ENCODE measurements at places on chromosomes 7 and 10.

DNA sequence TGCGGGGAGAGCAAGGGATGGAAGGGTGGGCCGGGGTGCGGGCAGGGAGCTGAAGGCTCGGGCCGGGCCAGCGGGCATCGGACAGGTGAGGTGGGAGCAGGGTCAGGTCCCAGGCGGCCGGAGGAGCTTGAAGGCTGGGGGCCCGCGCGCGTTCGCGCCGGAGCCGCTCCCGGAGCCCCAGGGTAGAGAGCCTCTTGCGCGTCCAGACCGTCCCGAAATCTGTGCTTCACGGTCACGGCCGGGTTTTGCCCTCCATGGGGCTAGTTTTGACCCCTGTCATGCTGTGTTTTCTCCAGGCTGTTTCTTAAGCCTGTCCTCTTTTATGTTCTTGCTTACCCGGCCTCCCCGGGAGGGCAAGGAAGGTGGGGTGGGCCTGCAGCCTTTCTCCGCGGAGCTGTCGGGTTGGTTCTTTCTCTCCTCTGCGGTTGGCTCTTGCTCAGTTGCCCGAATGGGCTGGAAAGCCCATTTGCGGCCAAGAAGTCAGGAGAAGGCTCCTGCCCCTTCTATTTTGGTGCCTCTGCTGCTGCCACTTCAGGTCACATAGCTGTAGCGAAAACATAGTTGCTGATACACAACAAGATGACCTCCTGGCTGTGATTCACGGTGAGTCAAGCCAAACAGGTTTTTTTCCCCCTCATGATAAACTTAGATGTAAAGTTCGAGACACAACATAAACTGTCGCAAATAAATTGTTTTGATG is 650 bp downstream of the UBE2D1 start:
- peak; percentile 5 for DNase-seq

DNA sequence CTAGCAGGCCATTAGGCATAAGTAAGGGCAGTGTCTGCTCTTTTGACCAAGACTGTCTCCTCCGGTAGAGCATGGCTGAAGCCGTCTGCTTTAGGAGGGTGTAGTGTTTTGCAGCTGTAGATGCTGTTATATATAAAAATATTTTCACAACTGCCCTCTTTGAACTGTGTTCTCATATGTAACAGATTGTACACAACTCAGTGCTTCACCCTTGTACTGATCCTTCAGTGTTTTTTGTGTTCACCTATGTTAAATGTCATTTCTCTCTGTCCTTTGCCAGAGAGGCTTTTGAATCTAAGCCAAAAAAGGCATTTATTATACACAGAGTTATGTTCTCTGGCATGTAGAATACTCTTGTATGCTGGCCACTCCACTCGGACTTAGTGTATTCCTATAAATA is 135.5 kb downstream of the BICC1 start:
- no peak for DNase-seq

- DNase-seq, result no peak
Observed at GRCh38 chr7:24786941-24787340, 29.7 kb upstream of the GSDME start.

- DNase-seq, result peak; percentile 28
Observed at GRCh38 chr10:73763343-73763742, 18.5 kb upstream of the CHCHD1 start.

DNA sequence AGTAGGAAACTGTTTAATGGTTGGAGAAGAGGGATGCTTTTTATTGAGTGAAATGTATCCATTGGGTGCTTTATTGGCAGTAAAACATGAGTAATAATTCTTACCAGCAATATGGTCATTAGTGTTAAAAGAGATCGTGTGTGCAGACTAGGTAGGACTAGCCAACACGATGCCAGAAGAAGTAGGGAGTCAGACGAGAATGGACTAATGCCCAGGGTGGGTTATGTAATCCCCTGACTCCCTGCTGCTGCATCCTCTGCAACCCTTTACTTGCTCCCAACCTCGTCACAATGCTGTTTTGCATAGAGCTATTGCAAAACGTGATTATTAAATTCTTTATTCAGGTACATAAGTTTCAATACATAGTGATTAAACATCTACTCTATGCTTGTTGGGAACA is 1213.7 kb downstream of the GATA3 start:
- DNase-seq, result no peak

DNA sequence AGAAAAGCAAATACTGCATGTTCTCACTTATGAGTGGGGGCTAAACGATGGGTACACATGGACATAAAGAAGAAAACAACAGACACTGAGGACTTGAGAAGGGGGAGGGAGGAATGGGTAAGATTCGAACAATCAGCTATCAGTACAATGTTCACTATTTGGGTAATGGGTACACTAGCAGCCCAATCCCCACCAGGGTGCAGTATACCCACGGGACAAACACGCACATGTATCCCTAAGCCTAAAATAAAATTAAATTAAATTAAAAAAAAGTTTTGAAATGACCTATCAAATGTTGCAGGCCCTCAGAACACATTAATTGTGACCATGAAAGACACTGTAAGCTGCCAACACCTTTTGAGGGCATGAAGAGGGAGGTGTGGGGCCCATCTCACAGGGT is 316.0 kb downstream of the WDR37 start:
- no peak for DNase-seq

DNA sequence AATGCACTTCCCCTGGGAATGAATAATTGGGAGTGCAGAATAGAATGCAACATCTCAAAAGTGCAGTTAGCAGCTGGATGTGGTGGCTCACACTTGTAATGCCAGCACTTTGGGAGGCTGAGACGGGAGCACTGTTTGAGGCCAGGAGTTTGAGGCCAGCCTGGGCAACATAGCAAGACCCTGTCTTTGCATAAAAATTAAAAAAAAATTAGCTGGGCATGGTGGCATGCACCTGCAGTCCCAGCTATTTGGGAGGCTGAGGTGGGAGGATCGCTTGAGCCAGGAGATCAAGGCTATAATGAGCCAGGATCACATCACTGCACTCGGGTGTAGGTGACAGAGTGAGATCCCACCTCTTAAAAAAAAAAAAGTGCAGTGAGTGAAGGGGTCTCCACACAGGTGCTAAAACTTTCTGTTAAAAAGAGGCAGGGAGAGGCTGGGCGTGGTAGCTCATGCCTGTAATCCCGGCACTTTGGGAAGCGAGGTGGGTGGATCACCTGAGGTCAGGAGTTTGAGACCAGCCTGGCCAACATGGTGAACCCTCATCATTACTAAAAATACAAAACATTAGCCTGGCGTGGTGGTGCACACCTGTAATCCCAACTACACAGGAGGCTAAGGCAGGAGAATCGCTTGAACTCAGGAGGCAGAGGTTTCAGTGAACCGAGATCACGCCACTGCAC is 13.5 kb upstream of the ZMIZ1 start:
- no peak for DNase-seq

- DNase-seq, result peak; percentile 21
Observed at GRCh38 chr10:88553116-88553752, 29.9 kb downstream of the RNLS start.

DNA sequence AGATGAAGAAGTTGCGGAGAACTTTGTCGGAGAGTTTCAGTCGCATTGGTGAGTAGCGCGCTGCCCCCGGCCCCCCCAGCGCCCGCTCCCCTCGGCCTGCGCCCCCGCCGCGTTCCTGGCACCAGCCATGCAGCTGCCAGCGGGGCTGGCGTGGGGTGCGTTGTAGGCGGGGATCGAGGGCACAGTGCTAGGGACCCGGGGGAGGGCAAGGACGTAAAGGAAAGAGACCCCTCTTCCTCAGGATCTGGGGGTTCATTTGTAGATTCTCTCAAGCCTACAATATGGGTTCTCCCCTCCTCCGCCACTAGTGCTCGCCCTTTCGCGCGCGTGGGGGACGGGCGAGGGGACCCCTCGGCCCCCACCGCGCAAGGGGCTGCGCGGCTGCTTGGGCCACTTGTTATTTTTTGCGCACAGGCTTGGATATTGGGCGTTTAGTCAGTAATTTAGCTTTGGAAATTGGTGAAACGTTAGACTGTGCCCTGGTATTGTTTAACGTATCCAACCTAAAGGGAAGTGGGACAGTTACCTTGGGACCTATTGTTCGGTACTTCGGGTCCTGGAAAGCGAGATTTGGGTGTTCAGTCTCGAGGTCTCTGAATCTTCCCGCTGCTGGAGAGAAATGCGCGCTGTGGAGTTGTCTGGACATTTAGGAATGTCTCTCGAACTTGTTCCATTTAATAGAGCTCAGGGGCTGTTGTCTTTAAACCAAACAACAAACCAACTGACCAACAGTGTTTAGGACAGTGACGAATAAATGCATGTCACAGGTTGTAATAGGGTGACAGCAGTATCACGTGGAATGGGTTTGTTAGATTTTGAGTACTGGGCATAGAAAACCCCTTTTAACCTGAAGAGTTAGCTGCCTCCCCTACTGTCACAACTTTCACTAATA is 796 bp downstream of the CDK14 start:
- no peak for DNase-seq

GRCh38 chr7:44561962-44562621 is 11.6 kb downstream of the DDX56 start:
- DNase-seq, result no peak

DNA sequence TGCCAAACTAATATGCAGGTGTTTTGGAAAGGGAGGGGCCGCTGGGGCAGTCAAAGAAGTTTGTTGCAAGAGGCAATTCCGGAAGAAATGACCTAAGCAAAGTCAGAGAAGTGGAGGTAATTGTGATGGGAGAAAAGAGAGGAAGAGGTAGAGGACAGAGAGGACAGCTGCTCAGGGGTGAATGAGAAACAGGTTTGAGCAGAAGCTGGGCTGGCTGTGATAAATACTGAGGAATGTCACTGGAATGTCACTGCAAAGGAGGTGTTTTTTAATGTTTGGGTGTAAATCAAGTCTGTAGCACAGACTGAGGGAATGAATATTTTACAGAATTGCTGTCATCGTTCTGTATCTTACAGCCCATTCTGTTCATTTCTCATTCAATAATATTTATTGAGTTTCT is 207.2 kb downstream of the DPP6 start:
- no peak for DNase-seq

DNA sequence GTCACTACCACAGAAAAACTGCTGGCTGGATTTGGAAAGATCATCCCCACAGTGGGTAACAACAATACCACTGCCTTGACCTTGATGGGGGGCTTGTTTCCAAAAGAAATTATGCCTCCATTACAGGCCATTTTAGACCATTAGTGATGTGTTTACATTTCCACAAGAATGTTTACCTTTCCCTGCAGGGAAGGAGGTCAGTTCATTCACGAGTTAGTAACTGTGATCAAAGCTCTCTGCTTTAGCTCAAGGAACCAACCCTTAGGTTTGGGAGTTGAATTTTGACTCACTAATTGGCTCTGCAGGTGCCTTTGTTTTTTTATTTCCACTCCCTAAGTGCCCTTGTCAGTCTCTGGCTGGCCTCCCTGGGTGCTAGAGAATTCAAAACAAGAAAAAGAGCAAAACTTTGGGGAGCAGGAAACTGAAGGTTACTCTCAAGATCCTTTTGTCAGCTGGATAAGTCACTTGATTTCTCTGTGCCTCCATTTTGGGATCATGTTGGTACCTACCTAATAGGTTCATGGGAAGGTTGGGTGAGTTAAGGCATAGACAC is 41.1 kb upstream of the NUPR2 start:
- no peak for DNase-seq

- DNase-seq, result no peak
Observed at GRCh38 chr10:98720551-98720950, 273.8 kb upstream of the HPS1 start.

DNA sequence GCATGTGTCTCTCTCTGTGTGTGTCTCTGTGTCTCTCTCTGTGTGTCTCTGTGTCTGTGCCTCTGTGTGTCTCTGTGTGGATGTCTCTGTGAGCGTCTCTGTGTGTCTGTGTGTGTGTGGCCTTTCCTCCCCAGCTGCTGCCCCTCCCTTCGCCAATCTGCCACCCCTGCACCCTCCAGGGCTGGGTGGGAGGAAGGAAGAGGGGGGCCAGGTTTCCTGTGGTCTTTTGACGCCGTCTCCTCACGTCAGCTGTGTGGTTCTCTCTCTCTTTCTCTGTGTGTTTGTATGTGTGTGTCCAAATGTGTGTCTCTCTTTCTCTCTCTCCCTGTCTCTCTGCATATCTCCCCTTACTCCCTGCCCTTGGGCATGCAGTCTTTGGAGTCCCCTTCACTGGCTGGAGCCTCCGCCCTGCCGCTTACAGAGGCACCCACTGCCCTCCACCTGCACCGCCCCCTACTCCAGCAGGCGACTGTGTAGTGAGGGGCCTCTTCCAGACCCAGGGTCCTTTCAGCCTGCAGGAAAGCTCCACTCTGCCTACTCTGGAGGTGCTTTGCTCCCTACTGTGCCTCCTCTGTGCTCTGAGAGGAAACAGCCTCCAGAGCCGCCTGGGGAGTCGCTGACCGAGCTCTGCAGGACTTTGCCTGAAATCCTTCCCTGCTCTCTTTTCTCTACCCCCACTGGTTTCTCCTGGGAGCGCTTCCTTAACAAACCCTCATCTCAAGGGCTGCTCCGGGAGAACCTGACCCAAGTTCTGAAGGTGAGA is 44.2 kb upstream of the C10orf71 start:
- peak; percentile 50 for DNase-seq

DNA sequence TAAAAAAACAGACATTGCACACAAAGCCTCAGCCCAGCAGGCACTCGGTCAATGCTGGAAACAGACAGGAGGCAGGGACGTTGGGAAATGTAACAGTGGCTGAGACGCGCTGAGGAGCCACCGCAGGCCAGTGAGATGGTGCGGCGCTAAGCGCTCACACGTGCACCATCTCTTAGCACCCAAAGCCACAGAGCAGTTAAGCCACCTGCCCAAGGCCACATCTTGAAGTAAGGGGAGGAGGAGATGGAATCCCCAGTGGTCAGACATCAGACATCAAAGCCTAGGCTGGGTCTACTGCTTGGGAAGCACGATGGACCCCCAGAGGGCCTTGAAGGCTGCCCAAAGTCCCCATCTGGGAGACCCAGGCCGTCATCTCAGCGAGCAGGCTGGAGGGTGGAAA is 15.6 kb downstream of the LAT2 start:
- no peak for DNase-seq

GRCh38 chr10:42242135-42242805 is 396.1 kb downstream of the ZNF33B start:
- DNase-seq, result no peak

DNA sequence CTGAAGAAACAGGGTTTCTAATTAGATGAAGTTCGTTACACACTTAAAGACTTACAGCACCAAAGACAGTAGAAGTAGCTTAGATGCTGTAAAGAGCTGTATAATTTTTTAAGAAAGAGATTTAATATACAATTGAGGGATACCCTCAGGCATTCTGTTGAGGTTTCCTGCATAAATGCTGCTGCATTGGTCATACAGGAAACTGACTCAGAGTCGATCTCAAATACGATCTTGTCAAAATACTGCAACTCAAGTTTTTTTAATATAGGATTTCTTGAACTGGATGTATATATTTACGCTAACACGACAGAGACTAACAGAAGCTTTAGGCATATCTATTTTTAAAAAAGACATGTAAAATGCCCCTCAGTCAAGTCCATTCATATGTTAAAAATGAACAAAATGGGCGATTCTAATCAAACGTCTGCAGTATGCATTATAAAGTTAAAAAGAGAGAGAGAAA is 2.4 kb upstream of the ARID5B start:
- DNase-seq, result no peak

- DNase-seq, result no peak
Observed at GRCh38 chr7:129376778-129377700, 57.2 kb upstream of the STRIP2 start.
